ENCODE measurements at places on chromosomes 2 and 18.

- no peak for DNase-seq
Measured at GRCh38 chr2:191835539-191836350, 11.1 kb downstream of the CAVIN2 start.

GRCh38 chr2:191190435-191190834 lies 39.6 kb upstream of the STAT4 start:
- DNase-seq = no peak

GRCh38 chr18:79554945-79555645 lies 124.5 kb upstream of the CTDP1 start:
- no peak for DNase-seq

DNA sequence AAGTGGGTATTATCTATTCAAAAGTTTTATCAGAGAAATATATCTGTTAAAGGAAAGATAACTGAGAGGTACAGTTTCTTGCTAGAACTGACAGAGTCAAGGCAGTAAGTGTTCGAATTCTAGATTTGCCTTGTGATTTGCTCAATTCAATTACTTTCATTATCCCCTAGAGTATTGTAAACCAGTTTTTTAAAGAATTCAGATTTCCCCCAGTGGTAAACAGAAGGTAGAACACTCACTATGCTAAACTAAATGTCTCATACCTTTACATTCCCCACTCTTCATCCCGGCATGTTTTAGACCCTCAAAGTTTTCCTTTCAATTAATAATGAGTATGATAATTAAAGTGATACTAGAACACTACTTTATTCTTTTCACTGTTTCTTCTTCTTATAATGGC lies 28.6 kb downstream of the TTC21B start:
- DNase-seq = no peak

DNA sequence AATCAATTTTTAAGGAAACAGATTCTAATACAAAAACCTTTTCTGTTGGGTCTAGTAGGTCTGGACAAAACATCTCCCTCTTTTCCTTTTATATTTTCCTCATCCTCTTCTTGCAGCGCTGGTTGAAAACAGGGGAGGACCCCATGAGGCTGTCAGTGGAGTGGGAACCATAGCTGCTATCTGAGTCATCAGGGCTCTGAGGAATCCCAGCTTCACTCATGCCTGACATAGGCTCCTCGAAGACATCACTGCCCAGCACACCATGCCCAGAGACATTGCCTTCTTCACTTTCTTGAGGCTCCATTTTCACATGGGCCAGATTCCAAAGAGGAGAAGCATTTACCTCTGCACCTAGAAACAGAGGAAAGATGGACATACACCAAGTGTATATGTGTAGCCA lies 10.0 kb downstream of the SUPT7L start:
- no peak for DNase-seq

GRCh38 chr2:181627545-181627944 lies 29.4 kb downstream of the CERKL start:
- no peak for DNase-seq

- DNase-seq = no peak
Measured at GRCh38 chr18:36160959-36161371, 26.3 kb upstream of the MOCOS start.
